Effector memory CD4-positive, alpha-beta T cell (primary cell): ENCODE measurements at places on chromosomes 5 and 9.

DNA sequence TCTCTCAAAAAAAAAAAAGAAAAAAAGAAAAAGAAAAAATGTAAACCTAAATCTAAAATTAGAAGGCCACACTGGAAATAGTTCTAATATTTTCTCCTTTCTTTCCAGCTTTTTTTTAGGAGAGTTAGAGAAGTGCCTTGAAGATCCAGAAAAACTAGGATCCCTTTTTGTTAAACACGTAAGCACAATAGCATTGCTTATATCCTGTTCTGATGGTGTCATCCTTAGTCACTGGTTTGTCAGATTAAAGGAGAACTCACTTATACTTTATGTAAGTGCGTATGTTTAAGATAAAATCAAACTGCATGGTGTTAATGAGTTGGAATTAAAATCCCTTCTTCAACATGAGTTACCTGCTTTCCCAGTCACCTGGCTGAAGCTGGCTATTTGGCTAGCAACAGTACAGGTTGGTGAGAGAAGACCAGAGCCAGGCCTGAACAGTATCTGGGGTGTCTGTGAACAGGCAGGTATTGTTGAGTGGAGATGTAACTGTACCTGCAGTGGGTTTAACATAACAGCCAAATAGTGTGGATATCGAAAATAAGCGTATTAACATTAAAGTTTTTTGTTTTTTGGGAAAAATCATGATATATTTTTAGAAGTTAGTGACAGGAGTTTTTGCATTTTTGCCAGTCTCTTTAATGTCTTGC lies 104.7 kb upstream of the OTULINL start:
- no peak for DNase-seq

DNA sequence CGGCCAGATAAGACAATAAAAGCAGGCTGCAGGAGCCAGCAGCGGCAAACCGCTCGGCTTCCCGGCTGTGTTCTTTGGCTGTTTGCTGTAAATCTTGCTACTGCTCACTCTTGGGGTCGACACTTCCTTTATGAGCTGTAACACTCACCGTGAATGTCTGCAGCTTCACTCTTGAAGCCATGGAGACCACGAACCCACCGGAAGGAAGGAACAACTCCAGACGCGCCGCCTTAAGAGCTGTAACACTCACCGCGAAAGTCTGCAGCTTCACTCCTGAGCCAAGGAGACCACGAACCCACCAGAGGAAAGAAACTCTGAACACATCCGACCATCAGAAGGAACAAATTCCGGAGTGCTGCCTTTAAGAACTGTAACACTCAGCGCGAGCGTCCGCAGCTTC lies 451.7 kb downstream of the AGTPBP1 start:
- DNase-seq = no peak

DNA sequence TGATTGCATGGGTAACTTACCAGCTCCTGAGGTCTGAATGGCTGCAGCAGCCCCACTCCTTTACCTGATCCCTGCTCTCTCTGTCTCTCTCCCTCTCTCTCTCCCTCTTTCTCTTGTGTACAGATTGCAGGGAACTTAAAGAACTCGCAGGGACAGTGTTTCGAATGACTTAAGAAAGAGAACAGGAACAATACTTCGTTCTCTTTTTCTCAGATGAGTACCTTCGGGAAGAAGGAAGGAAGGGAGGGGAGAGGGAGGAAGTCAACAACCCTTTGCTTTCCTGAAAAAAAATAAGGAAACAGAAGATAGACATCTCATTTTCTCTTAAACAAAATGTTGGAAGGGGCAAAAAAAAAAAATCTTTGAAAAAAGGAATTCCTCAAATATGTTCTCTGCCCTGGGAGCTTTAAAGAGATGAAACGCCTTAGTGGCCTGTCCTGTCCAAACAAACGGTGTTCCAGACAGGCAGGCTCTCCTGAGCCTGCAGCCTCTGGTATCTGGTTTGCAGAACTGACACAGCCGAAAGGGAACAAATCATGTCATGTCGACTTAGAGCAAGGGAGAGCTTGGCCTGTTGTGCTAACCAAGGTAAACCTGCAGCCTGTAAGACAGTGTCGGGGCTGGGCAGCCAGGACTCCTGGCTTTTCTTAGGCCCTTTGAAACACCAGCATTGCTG lies at the start of gene ZNF366:
ZNF366 (minus strand) TSS at position 180 of the 676 bp plus-strand sequence. CDS start 45,914 bp downstream, outside the sequence.
- no peak for DNase-seq

- DNase-seq = no peak
These were observed 26.1 kb downstream of the ZNF510 start for GRCh38 chr9:96751815-96752214.

GRCh38 chr9:35827486-35827885 lies 1.0 kb downstream of the FAM221B start:
- DNase-seq = no peak

DNA sequence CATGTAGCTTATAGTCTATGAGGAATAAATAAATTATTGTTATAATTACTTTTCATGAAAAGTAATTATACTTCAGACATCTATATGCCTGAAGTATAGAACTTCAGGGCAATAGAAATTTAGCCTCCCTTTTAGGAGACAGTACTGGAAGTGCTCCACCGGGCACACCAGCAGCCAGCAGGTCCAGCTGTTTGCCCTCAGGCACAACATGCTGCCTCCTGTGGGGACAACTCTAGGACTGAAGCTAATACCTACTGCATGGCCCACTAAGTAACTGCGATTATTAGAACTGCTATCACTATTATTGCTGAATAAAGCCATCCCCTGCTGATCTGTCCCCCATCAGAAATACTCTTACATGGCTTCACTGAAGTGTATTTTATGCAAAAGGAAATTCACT lies 329.6 kb downstream of the MED10 start:
- DNase-seq = no peak
